T-cell (primary cell): ENCODE measurements at places on chromosomes 5 and 9. TPM values are rescaled to one million over a fixed set of nuclear protein-coding genes. Genes with fewer than 3 reads are reported as not detected.
A peak's percentile ranks its signal among the peaks of the same experiment; 100 is the strongest.

GRCh38 chr5:123571927-123572326 lies 60.0 kb downstream of the CSNK1G3 start:
- no peak for DNase-seq

GRCh38 chr5:61277781-61278180 lies 54.3 kb upstream of the ZSWIM6 start:
- no peak for DNase-seq

GRCh38 chr9:135753391-135754105 lies 51.6 kb downstream of the KCNT1 start:
- no peak for DNase-seq

DNA sequence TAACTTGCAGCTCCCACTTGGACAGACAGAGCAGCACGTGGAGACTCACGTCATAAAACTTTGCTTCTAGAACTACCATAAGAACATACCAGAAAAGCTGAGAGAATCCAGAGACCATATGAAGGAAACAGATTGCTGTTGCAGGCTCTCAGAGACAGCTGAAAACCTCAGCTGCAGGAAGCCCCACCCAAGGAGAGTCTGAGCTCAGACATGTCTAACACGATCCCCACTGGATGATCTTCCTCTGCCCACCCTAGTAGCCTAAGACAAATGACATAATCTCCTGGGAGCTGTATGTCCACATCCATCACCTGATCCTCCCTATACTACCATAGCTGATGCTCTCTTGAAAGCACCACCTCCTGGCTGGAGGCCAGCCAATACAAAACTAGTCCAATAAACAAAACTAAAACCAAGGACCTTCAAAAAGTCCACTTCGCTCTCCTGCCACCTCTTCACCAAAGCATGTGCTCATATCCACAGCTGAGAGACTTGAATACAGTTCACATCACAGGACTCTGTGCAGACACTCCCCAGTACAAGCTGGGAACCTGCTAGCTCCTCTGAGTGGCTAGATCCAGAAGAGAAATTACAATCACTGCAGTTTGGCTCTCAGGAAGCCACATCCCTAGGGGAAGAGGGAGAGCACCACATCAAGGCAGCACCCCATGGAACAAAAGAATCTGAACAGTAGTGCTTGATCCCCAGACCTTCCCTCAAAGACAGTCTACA lies 257.4 kb downstream of the TRIM36 start:
- no peak for DNase-seq

DNA sequence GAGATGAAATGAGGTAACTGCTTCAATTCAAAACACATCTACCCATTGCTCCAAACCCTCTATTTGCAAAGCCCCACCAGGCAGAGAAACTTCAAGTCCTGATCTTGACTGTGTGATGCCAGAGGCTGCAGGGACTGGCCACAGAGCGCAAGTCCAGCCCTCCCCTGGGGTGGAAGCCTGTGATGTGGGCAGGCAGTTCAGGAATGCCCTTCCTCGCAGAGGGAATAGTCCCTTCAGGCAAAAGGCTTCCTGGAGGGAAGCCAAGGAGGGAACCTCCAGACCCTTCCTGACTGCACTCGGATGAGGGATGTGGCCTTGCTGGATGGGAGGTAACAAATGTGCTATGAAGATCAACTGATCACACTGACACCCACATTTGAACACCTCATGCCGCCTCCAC lies 131.2 kb downstream of the SLIT3 start:
- no peak for DNase-seq

DNA sequence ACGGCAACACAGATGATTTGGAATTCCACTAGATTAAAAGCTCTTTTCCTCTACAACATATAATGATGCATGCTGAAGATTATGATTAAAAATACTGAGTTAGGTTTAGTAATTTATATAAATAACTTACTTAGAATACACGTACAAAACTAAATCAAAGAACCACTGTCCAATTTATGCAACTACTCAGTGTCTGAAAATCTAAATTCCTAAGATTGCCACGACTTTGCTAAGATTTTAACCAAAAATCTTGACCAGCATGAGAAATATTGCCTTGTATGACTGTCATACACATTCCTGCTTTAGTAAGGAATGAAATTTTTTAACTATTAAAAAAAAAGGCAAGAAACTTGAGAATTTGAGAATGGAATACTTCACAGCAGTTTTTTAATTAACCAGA lies 292.4 kb downstream of the ZNF608 start:
- DNase-seq, result no peak

GRCh38 chr9:113807173-113808061 lies 68.7 kb upstream of the ZNF618 start:
- peak; percentile 24 for DNase-seq

- DNase-seq, result no peak
Measured at GRCh38 chr9:138022121-138022741, 144.6 kb downstream of the CACNA1B start.

The TAS2R1 gene
- not detected for total RNA-seq
